ENCODE measurements at places on chromosomes 16 and 17.
A peak's percentile ranks its signal among the peaks of the same experiment; 100 is the strongest.

DNA sequence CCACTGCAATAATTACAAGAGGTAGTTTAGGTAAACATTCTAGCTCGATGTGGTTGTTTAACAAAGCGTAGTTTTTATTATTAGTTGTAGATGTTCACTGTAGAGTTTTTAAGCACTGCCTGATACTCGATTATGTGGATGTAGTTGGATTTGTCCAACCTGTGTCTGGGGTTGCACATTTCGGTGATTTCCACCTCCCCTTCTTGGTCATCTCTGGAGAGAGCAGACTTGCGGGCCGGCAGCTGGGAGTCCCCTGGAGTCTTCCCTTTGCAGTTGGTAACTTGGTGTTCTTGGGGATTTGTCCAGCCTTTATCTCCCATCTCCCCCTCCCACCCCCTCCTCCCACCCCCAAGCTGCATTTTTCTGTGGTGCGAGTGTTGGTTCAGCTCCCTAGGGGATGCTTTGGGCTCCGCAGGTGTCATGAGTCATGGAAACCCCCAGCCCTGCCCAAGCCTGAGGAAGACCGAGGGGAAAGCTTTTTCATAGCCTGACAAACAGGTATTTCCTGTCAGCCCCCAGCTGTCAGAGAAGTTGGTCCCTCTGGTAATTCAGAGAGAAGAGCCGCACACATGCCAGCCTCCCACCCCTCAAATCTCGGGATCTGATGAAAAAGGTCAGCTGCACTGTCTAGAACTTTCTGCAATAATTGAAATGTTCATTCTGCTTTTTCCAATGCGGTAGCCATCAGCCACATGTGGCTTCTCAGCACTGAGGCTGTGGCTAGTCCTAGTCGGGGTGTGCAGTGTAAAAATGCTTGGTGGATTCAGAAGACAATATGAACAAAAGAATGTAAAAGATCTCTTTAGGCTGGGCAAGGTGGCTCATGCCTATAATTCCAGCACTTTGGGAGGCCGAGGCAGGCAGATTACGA lies 50.3 kb downstream of the KSR1 start:
- peak; percentile 60 for DNase-seq
- peaks cover 9% of the 10 kb centered on the region for H3K4me1 ChIP-seq
- H3K4me3 ChIP-seq, result no peak overlapping the region
- no peak overlapping the region for H3K27ac ChIP-seq

DNA sequence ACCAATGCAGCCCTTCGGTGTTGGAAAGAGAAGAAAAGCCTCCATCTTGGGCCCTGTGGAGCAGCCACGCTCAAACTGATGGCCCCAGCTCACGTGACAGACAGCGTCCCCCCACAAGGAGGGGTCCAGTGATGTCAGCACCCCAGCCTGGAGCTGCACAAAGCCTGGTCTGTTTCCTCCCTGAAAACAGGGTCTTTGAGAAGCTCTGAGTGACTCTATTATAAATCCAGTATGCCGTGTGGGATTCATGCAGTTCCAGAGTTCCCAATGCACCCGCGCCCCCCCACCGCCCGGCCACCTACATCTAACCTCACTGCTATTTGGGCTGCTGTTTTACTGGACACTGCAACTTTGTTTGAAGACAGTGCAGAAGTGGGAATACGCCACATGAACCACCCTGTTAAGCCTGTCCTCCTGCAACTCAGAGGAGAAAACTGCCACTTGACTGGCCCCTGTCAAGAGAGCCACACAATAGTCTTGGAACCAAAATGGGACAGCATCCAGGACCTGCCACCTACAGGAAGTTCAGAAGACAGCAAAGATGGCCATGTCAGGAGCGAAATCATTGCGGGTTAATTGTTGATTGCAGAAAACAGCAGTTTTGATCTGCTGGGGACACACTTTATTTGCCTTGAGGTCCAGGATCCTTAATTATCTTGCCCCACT lies 33.1 kb downstream of the PMP22 start:
- H3K27ac ChIP-seq, result no peak overlapping the region
- no peaks in the 10 kb centered on the region for H3K4me1 ChIP-seq
- no peak overlapping the region for H3K4me3 ChIP-seq
- no peaks in the 10 kb centered on the region for H3K27me3 ChIP-seq
- DNase-seq, result no peak

- H3K4me1 ChIP-seq, result peaks cover 50% of the 10 kb centered on the region
- H3K27ac ChIP-seq, result peak overlapping the region; percentile 76
- H3K36me3 ChIP-seq, result peaks cover 5% of the 10 kb centered on the region
- H3K4me3 ChIP-seq, result peak overlapping the region; percentile 70
- peak; percentile 45 for DNase-seq
These were observed 604 bp downstream of the HS3ST3B1 start for GRCh38 chr17:14301279-14302090.

GRCh38 chr17:75317671-75318070 lies 28.4 kb upstream of the SLC25A19 start:
- no peak for DNase-seq
- no peaks in the 10 kb centered on the region for H3K4me1 ChIP-seq
- H3K36me3 ChIP-seq, result peaks cover 67% of the 10 kb centered on the region
- H3K4me3 ChIP-seq, result no peak overlapping the region
- no peaks in the 10 kb centered on the region for H3K27me3 ChIP-seq

DNA sequence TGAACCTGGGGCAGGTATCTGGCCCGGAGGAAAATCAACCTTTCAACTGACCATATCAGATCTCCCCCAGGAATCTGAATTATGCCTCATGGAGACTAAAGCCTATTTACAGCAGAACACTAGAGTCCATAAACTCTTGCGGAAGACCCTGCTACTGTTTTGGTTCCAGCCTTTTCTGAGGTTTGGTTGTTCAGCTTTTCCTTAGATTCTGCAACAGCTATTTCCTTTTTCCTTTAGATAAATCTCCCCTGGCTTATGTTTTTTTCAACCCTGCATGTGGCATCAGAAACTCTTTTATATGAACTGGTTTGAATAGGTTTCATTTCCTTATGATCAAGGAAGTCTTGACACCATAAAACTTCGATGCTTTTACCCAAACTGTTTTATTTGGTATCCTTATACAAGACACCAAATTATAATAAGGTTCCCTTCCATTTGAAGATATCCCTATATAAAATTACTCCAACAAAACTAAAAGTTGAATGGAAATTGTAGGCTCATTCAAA lies 13.1 kb downstream of the SPOP start:
- no peaks in the 10 kb centered on the region for H3K27me3 ChIP-seq
- H3K4me1 ChIP-seq, result no peaks in the 10 kb centered on the region
- peaks cover 22% of the 10 kb centered on the region for H3K36me3 ChIP-seq
- no peak for DNase-seq
- no peak overlapping the region for H3K27ac ChIP-seq

- H3K36me3 ChIP-seq, result no peaks in the 10 kb centered on the region
- DNase-seq, result no peak
- no peaks in the 10 kb centered on the region for H3K27me3 ChIP-seq
- H3K27ac ChIP-seq, result no peak overlapping the region
These were observed 490.5 kb upstream of the ERCC4 start for GRCh38 chr16:13429416-13429815.

- no peaks in the 10 kb centered on the region for H3K36me3 ChIP-seq
- DNase-seq, result no peak
- H3K27ac ChIP-seq, result no peak overlapping the region
- peaks cover 53% of the 10 kb centered on the region for H3K27me3 ChIP-seq
- H3K4me3 ChIP-seq, result no peak overlapping the region
These were observed 16.2 kb downstream of the MPO start for GRCh38 chr17:58264407-58265103.

All from DND-41 (cell line).